Pulmonary artery endothelial cell (primary cell): ENCODE measurements at places on chromosomes 6 and 20. TPM values are rescaled to one million over a fixed set of nuclear protein-coding genes. Genes with fewer than 3 reads are reported as not detected.

The NTSR1 gene
- total RNA-seq, result 1.8 and 2.2 TPM in 2 replicates

The CFB gene
- 3.4 and 4.0 TPM in 2 replicates for total RNA-seq

The STMND1 gene
- total RNA-seq, result not detected in 2 replicates

DNA sequence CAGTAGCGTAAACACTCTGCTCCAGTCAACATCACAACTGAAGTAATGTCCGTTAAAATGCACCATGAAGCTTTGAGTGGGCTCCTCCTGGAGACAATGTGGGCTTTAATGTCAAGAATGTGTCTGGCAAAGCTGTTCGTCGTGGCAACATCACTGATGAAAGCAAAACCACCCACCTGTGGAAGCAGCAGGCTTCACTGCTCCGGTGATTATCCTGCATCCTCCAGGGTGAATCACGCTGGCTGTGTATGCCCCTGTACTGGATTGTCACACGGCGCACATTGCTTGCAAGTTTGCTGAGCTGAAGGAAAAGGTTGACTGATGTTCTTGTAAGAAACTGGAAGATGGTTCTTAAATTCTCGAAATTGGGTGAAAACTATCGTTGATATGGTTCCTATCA, 128.5 kb downstream of the MOXD1 start:
- DNase-seq, result no peak

- DNase-seq, result no peak
Measured at GRCh38 chr6:168016721-168017525, 19.5 kb downstream of the KIF25 start.

GRCh38 chr6:52693773-52694172, 22.9 kb downstream of the TMEM14A start:
- DNase-seq, result no peak

DNA sequence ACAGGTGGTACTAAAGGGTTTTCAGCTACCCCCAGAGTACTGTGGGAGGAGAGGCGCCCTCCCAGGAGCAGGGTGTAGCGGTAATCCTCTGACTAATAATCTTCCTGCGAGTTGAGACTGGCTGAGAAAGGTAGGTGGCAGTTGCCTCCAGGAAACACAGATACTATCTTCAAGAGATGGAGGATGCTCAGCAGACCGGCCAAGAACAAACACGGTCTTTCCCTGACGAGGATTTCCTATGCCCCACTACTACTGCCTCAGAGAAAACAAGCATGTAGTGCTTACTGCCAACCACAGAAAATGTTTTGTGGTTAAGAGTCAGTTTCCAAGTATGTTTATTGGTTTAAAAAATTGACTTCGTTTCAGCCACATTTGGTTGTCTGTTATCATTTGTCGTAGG, 26.8 kb downstream of the C6orf89 start:
- no peak for DNase-seq

DNA sequence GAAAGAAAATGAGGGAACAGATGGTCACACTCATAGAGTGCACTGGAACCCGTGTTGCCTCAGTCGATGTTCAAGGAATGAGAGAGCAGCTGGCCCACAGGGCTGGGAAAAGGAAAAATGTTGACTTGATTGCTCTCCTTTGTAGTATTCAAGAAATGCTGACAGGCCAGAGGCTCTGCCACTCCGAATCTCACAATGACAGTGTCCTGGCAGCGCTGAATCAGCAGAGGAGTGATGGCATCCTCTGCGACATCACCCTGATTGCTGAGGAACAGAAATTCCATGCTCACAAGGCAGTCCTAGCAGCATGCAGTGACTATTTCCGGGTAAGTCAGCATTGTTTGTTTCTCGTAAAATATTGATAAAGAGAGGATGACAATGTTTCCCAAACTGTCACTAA, 51.3 kb downstream of the KLHL32 start:
- no peak for DNase-seq

DNA sequence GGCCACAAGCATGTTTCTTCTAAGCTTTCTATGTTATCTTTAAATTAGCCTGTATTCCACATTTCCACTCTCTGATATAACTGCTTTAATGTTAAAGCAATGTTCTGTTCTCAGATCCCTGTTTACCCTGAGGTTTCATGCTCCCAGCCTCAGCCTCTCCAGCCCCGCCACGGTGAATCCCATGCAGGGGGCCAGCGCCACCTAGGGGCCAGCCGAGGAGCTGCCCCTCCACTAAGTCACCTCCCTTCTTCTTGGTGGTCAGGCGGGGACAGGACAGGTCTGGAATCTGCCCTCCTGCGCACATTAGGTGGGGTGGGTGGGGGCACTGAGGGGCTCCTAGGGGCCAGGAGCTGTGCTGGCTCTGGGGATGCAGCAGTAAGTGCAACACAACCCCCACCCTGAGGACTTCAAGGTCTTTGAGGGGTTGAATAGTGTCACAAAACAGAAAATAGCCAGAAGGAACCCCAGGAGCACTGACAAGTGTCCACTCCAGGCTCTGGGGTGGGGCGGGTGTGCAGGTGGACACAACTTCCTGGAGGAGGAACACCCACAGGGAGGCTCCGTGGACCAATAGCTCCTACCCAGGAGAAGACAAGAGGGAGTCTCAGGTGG, 61.6 kb downstream of the RAB44 start:
- DNase-seq, result peak; percentile 35
